ENCODE measurements at places on chromosomes 1 and 21. TPM values are rescaled to one million over a fixed set of nuclear protein-coding genes. Genes with fewer than 3 reads are reported as not detected.

DNA sequence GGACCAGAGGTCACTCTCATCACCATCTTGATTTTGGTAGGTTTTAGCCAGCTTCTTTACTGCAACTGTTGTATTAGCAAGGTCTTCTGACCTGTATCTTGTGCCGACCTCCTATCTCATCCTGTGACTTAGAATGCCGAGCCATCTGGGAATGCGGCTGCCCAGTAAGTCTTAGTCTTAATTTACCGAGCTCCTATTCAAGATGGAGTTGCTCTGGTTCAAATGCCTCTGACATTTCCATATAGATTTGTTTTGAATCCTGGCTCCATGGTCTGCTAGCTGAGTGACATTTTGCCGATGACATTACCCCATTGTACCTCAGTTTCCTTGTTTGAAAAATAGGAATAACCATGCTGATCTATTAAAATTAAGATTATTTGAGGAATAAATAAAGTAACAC is 193.9 kb upstream of the HMCN1 start:
- no peaks in the 10 kb centered on the region for H3K27me3 ChIP-seq
- H3K4me1 ChIP-seq = no peaks in the 10 kb centered on the region
- H3K36me3 ChIP-seq = no peaks in the 10 kb centered on the region
- DNase-seq = no peak

DNA sequence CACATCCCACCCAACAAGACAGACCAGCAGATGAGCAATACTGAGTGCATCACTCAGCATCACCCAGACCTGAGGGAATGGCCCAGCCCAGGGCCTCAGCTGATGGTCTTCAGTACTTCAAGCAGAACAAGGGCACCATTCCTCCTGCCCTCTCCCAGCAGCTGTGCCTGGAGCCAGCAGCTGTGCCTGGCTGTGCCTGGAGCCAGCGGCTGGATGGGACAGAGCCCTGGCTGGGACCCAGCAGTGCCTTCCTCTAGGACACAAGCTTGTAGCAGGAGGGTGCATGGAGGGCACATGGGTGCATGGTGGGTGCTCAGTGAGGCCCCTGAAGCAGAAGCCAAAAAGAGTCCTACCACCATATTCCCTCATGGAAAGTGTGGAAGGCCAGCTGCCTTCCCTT is 583.8 kb downstream of the NPHP4 start:
- no peak overlapping the region for H3K4me3 ChIP-seq
- H3K36me3 ChIP-seq = no peaks in the 10 kb centered on the region
- H3K4me1 ChIP-seq = no peaks in the 10 kb centered on the region
- H3K27me3 ChIP-seq = no peaks in the 10 kb centered on the region
- DNase-seq = no peak

DNA sequence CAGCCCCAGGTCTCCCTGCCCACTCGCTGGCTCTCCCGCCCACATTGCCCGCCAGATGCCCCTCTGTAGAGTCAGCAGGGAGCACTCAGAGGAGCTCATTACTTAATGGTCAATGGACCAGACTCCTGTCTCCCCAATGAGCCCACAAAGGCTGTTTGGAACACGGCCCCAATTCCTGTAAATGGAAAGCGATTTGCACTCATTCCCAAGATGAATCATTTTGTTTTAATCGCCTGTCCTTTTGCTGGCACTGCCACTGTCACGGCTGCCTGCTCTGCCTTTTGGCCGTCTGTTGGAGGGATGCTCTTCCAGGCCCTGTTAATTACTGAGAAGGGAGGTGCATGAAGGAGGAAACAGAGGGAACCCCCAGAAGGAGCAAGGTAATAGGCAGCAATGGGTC is 44.8 kb upstream of the ATP2B4 start:
- no peak overlapping the region for H3K27ac ChIP-seq
- no peak overlapping the region for H3K4me3 ChIP-seq
- no peak for DNase-seq

The HCRTR1 gene
- not detected for total RNA-seq

The DDR2 gene
- 0.13 TPM for total RNA-seq

The SIK1 gene
- total RNA-seq = 4.5 TPM

- no peaks in the 10 kb centered on the region for H3K36me3 ChIP-seq
- DNase-seq = no peak
- no peak overlapping the region for H3K27ac ChIP-seq
- H3K4me1 ChIP-seq = no peaks in the 10 kb centered on the region
- no peaks in the 10 kb centered on the region for H3K27me3 ChIP-seq
- H3K4me3 ChIP-seq = no peak overlapping the region
These were observed 442.1 kb downstream of the PTBP2 start for GRCh38 chr1:97163591-97164275.

- DNase-seq = no peak
- H3K36me3 ChIP-seq = no peaks in the 10 kb centered on the region
- no peak overlapping the region for H3K27ac ChIP-seq
These were observed 40.3 kb downstream of the SPAG17 start for GRCh38 chr1:118144684-118145083.

GRCh38 chr1:207427832-207428585 is 26.1 kb upstream of the CR2 start:
- H3K27ac ChIP-seq = no peak overlapping the region
- no peak for DNase-seq
- no peaks in the 10 kb centered on the region for H3K27me3 ChIP-seq

GRCh38 chr1:58084266-58084665 is 462.3 kb downstream of the OMA1 start:
- H3K27me3 ChIP-seq = no peaks in the 10 kb centered on the region
- no peak for DNase-seq
- H3K4me3 ChIP-seq = no peak overlapping the region

DNA sequence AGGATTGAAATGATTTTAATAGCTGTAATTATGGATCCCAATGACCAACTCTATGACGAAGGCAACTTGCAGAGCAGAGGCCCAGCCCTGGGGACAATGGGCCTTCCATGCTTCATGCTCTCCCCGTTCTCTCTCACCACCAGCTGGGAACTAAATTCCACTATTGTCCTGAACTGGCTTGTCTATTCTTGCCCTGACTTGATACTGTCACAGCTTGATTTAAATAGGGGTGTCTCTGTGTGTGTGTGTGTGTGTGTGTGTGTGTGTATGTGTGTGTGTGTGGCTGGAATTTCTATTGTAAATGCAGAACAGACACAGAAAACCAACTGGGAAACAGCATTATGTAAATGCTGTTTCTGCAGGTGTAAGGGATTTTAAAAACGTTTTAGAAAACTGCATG is 57.0 kb downstream of the SLC22A15 start:
- no peaks in the 10 kb centered on the region for H3K4me1 ChIP-seq
- no peak for DNase-seq

All from HepG2 (cell line).